ENCODE measurements at places on chromosomes 7 and 10.

- no peak for DNase-seq
These were observed 31.1 kb downstream of the KAZALD1 start for GRCh38 chr10:101092881-101093354.

DNA sequence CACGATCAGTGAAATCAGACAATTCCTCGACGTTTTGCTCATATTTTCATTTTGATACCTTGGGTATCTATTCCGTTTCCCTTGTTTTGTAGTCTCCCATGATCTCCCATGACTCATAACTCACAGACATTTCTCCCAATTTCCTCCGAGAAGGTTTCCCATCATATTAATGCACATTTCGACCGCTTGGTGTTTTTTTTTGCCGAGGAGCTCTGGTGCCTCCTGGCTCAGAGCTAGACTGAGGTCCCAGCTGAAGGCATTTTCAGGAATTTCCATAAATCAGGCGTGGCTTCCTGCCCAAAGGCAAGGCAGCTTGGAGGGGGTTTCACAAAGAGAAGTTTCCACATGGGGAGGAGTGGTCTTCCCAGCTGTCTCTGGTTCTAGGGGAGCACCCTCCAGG lies 148.2 kb upstream of the TNS3 start:
- DNase-seq = no peak

GRCh38 chr10:9311702-9312499 lies 1257.4 kb downstream of the GATA3 start:
- no peak for DNase-seq

DNA sequence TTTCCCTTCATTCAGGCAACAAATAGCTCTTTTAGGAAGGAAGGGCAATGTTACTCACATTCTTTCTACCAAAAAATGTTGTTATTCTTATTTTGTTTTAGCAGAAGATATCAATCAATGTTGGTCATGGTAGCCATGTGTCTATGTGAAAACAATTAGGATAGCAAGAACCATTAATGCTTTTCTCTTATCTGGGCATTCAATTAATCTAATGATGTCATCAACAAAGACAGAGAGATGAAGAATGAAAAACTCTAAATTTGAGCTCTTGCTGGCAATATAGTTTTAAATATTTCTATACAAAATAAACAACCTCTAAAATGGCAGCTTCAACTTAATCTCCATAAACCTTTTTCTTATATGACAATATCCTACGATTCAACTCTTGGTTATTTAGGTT lies 353.7 kb upstream of the ANKRD30A start:
- DNase-seq = no peak

- no peak for DNase-seq
These were observed 36.7 kb downstream of the LUC7L2 start for GRCh38 chr7:139396323-139396951.

DNA sequence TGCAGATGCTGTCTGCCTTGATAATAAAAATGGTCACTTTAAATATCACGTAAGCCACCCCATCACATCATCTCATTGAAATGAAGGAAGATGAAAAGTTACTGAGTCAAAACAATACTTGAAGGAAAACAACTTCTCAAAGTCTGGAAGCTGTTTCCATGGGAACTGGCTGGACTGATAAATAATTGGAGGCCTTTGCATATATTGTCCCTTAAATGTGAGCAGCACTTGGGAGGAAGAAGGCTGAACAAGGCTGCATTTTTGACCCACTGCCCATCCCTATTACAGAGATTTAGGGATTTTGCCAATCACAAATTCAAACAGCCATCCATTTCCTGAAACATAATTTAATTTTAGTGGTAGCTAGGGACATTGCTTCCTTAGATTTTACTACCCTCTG lies 18.2 kb upstream of the MAGI2 start:
- no peak for DNase-seq

- no peak for DNase-seq
These were observed 56.6 kb upstream of the CPXM2 start for GRCh38 chr10:123948030-123948823.

- no peak for DNase-seq
These were observed 208.7 kb upstream of the PHYHIPL start for GRCh38 chr10:58967551-58968388.

DNA sequence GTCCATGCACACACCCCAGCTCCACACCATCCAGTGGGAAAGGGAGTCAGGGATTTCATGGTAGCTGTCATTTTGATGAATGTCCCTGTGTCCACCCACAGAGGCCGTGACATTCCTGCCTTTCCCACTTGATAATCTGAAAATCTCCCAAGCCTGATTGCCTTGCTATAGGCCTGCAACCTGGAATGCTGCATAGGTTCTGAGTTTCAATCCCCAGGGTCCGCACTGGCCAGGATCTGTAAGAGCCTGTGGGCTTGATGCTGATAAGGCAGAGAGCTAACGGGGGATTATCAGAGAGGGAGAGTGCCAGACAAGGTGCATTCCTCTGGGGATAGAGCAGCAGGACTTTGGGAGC lies 57.5 kb downstream of the RBM20 start:
- no peak for DNase-seq

- no peak for DNase-seq
These were observed 8.0 kb downstream of the PDGFA start for GRCh38 chr7:511476-512145.

- no peak for DNase-seq
These were observed 31.7 kb downstream of the GPR22 start for GRCh38 chr7:107501593-107501992.

- no peak for DNase-seq
These were observed 7.1 kb downstream of the ZSCAN25 start for GRCh38 chr7:99623702-99624447.

DNA sequence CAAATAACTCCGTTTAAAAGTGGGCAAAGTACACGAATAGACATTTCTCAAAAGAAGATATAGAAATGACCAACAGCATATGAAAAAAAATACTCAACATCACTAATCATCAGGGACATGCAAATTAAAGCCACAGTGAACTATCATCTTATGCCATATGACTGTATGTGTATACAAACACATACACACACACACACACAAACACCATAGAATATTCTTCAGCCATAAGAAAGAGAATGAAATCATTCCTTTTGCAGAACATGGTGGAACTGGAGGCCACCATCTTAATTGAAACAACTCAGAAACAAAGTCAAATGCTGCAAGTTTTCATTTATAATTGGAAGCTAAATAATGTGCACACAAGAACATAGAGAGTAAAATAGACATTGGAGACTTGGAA lies 1019.4 kb downstream of the KCNMA1 start:
- no peak for DNase-seq

- DNase-seq = no peak
These were observed 557.5 kb downstream of the DNAJB9 start for GRCh38 chr7:109127145-109127544.

Measured in CD4-positive, alpha-beta T cell treated with Interleukin-15 for 4 hours (primary cell).